HCEC 1CT (cell line): ENCODE measurements at places on chromosomes 13 and 19.
A peak's percentile ranks its signal among the peaks of the same experiment; 100 is the strongest.

DNA sequence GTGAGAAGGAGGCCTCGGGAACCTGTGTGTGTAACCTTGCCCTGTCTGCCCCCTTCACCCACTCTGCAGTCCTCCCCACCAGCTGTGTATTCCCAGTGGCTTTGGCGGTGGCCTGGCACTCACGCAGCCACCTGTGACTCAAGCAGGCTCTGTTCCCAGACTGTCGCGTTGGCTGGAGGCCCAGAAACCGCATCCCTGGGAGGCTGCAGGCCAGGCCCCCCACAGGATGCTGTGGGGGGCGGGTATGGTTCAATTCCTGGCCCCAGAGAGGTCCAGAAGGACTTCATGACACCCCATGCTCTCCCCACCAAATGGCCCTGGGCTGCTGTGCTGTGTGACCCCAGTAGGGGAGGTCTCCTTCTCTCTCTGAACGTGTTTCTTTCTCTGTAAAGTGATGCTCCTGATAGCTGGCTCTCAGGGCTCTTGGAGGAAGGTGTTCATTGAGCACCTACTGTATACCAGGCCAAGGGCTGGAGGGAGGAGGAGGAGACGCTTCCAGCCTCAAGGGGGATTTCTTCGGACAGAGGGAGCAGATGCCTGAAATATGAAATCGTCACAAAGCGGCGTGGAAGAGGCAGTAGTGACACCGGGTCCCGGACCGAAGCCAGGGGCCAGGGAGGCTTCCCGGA, 1.9 kb upstream of the LINGO3 start:
- DNase-seq: no peak

DNA sequence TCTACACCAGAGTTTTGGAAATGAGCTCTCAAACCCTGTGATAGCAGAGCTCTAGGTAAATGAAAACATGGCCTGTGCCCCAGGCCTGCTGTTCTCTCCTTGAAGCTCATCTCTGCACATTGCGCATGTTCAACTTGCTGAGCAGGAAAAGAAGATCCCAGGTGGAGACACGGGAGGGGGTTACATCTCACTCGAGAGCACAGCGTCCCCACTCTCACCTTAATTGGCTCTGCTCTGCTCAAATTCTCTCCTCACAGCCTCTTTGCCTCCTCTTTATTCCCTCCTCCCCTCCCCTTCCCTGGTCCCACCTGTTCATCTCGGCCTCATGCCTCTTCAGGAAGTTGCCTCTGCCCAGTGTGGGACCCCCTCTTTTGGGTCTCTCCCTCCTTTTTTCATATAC, 44.7 kb downstream of the RGCC start:
- no peak for DNase-seq

GRCh38 chr13:103926118-103926517, 859.9 kb upstream of the SLC10A2 start:
- no peak for DNase-seq

DNA sequence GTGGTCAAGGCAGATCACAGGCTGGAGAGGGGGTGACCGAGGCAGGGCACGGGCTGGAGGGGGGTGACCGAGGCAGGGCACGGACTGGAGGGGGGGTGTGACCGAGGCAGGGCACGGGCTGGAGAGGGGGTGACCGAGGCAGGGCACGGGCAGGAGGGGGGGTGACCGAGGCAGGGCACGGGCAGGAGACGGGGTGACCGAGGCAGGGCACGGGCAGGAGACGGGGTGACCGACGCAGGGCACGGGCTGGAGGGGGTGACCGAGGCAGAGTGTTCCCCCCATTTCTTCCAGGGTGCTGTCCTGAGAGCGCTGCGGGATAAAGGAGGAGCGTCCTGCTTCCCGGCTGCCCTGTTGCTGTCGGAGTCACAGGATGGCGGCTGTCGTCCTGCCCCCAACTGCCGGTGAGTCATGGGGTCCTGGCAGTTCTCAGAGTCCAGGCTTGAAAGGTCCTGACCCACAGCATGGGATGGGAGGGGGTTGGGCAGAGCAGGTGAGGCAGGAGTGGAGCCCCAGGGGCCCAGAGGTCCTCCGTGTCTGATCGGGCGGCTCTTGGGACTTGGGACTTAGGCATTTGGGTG, 5.3 kb downstream of the ZNF557 start:
- no peak for DNase-seq

GRCh38 chr13:65725006-65725405, 1505.1 kb downstream of the PCDH9 start:
- no peak for DNase-seq

- no peak for DNase-seq
These were observed 28.5 kb downstream of the RFC3 start for GRCh38 chr13:33846303-33847062.

GRCh38 chr13:112743451-112744167, 53.8 kb downstream of the ATP11A start:
- no peak for DNase-seq

GRCh38 chr19:17075864-17076542, 426 bp downstream of the MYO9B start:
- peak; percentile 16 for DNase-seq

GRCh38 chr13:49418206-49418605, 25.7 kb downstream of the CAB39L start:
- DNase-seq: no peak

DNA sequence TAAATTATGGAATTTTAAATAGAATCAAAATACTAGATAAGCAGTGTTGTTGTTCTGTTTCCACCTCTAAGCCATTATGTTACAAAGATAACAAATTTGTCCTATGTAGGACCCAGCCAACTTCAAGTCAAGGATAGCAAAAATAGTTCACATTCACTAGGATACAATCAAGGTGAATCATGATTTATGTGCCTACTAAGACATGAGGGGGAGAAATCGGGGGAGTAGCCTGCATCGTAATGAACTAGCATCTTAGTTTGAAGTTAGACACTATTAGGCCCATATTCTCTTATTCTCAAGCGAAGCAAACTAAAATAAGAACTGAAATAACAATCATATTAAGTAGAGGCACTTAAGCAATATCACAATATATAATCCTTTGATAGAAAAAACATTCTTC, 779.4 kb upstream of the PCDH9 start:
- DNase-seq: no peak

GRCh38 chr13:76750126-76750525, 136.1 kb downstream of the KCTD12 start:
- DNase-seq: no peak

- DNase-seq: no peak
These were observed 300.7 kb downstream of the TEX29 start for GRCh38 chr13:111621164-111621563.

- no peak for DNase-seq
These were observed 10.3 kb upstream of the POSTN start for GRCh38 chr13:37608750-37609339.

GRCh38 chr19:2053601-2054389, 2.8 kb upstream of the MKNK2 start:
- DNase-seq: peak; percentile 77

DNA sequence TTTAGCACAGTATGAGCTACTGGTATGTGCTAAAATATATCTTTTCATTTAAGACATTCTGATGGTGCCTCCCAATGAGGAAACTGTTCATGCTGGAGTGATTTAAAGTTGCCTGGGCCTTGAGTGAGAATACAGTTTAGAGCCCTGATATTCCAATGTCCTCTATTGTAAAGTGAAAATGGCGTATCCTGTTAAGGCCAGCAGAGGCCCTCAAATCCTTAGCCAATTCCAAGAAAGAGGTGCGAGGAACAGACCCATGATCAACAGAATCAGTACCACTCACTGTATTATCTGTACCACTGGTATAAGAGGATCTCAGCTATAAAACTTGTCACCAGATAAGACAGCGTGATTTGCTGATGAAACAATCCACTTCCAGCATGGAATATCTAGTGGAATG, 273.1 kb upstream of the SLITRK5 start:
- no peak for DNase-seq

DNA sequence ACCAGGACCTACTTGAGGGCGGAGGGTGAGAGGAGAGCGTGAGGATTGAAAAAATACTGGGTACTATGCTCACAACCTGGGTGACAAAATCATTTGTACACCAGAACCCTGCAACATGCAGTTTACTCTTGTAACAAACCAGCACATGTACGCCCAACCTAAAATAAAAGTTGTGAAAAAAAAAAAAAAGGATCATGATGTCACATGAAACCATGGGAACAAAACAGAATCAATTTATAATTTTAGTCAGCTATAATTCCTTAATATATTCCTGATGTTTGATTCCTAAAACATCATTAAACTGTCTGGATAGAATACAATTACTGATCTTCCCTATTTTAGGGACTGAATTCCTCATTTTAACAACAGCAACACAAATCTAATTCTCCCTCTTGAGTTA, 160.6 kb upstream of the SPRY2 start:
- DNase-seq: no peak

- no peak for DNase-seq
These were observed 26.3 kb upstream of the GJB6 start for GRCh38 chr13:20258208-20258962.
